ENCODE measurements at places on chromosomes 12 and 14.

GRCh38 chr14:99958380-99958779 is 106.8 kb upstream of the EVL start:
- DNase-seq = no peak

DNA sequence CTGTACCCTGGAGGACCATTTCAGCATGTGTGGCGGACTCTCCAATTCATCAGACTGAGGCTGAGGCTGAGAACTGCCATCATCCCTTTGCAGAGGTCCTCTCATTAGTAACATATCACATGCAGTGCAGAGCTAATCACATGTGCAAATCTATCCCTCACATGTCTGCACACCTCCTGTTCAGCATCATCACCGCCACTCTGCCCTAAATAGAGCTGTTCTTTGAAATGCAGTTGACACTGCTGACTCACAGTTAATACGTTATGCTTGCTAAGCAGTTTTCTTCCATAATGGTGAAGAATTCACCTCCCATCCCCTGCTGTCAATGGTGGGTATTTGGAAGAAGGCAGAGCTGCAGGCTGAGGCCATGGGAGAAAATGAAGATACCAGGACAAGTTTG is 85.0 kb upstream of the ANO2 start:
- no peak for DNase-seq

DNA sequence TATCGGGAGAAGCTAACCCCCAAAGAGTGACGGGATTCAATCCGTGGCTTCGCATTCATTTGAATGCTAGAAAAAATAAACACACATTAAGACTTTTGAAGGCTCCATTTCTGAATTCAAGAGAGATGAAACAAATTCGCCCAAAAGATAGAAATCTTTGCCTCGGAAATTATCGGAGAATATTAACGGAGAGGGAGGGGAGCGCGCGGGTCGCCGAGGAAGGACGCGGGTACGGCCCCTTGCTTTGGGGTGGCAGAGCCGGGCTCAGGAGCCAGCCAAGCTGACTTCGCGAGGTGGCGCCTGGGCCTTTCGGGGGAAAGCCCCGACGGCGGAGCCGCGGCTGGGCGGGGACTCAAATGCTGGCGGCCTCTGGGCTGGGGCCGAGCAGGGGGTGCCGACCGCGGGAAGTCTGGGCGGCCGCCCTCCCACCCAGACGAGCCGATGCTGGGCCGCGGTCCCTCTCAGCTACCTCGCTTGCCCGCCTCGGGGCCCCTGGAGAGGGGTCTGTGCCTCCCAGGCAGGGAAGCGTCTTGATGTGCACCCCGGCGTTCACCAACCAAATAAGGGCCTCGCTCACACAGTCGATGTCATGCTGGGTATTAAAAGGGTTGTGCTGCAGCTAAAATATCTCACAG is 14.7 kb downstream of the NKX2-1 start:
- no peak for DNase-seq

- no peak for DNase-seq
Observed at GRCh38 chr14:99601361-99601831, 2.6 kb downstream of the CCDC85C start.

DNA sequence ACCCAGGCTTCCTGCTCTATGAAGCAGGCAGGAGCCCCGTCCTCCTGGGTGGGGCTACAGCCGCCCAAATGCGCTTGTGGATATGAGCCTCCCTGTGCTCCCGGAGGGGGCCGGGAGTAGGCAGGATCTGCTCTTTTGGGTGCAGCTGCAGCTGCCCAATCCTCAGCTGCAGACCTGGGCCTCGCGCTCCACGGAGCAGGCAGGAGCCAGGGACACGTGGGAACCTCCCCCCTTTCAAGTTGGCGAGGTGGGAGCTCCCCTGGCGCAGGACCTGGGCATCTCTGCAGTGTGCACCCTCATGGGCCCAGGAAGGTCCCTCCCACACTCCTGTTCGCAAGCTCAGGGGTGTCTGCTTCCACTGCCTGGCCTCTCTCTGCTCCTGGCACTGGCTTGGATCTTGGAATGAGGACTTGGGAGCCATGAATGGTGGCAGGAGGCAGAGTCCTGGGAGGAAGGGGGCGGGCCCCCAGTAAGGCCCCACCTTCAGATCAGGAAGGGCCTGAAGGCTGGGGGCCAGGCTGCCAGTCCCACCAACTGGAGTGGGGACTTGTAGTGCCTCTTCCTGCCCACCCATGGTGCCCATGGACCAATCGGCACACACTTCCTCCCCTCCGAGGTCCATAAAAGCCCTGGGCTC is 61.3 kb downstream of the KLRG1 start:
- no peak for DNase-seq

DNA sequence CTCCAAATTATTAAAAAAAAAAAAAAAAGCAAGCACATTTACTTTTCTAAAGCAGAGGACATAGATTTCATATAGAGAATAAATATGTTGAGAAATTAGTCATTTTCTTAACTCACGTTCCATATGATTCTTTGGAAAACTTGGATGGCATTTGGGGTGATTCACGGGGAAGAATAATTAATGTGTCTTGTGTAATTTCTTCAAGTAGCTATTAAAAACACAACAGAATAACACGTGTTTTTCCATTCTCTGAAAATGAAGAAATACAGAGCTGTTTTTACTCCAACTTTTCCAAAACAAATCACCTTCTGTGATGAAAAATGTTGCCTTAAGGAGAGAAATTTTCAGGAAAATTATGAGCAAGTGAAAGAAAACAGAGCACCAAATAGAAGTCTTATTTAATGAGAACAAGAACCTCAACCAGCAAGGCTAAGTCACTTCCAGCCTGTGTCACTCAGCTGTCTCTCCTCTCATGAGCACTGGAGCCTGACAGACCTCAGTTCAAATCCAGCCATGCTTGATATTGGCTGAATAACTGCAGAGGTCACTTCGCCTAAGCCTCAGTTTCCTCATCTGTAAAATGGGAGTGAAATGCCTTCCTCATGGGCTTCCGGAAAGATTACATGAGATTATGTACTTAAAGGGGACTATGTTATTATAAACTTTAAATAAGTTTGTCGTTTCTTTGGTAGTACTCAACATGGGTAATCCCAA is 42.8 kb upstream of the NUAK1 start:
- DNase-seq = no peak

Measured in NCI-H345 (cell line).